CMK (cell line): ENCODE measurements at places on chromosomes 12 and 14.

DNA sequence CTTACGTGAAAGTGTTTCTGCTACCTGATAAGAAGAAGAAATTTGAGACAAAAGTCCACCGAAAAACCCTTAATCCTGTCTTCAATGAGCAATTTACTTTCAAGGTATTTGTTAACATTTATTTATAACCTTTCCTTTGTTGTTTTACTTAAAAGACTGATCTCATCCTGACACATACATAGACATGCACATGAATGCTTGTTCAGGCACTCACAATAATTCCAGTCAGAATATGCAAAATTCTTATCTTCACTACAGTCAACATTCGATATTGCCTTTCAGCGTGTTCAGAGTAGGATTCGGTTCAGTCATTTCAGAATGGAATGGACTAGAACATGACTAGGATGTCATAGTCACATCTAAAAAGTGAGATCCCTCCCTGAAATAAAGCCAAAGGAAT is 394.6 kb downstream of the PAWR start:
- no peak for DNase-seq

DNA sequence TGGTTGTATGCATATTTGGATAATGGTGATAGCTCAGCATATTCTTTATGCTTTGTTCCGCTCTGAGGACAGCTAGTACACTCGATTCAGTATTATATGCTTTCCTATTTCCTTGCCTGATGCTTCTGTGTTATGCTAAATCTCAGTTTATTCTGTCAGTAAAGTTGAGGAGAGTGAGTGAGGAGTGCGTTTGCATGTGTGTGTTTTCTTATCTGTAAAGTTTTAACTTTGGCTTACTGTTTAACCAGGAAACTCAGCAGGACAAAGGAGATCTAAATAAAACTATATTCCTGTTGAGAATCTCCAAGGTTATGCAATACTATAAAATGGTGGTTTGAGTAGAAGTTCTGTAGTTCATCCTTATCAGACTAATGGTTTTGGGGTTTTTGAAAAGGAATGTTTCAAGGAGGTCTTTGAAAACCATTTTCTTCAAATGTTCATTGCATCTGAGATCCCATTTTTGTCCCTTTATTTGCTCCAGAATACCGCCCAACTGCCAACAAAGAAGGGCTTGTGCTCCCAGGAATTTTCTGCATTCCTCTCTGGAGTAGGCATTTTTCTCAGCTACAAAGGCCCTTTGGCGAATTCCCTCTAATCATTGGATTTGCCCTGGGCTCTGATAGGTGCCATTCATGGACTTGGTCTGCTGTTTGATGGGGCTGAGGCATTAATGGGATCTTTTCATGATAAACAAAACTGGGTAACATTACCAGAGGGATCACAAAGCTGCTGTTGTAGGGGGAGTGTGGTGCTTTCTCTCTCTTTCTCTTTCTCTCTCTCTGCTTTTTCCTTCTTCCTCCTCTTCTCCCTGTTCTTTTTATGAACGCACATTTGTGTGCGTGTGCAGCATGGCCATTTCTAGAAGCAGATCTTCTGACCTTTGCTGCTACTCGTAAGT is 71.7 kb downstream of the HMGA2 start:
- no peak for DNase-seq

- DNase-seq = no peak
Measured at GRCh38 chr12:19547271-19547671, 108.0 kb downstream of the AEBP2 start.

- DNase-seq = no peak
Measured at GRCh38 chr14:71645656-71646055, 286.6 kb upstream of the RGS6 start.

GRCh38 chr12:132651444-132652100 is 33.0 kb downstream of the P2RX2 start:
- DNase-seq = no peak

GRCh38 chr12:41026151-41026550 is 162.0 kb upstream of the PDZRN4 start:
- DNase-seq = no peak

- DNase-seq = no peak
Measured at GRCh38 chr14:62847168-62847567, 198.1 kb downstream of the KCNH5 start.

- DNase-seq = no peak
Measured at GRCh38 chr12:560691-561390, 101.1 kb downstream of the B4GALNT3 start.

DNA sequence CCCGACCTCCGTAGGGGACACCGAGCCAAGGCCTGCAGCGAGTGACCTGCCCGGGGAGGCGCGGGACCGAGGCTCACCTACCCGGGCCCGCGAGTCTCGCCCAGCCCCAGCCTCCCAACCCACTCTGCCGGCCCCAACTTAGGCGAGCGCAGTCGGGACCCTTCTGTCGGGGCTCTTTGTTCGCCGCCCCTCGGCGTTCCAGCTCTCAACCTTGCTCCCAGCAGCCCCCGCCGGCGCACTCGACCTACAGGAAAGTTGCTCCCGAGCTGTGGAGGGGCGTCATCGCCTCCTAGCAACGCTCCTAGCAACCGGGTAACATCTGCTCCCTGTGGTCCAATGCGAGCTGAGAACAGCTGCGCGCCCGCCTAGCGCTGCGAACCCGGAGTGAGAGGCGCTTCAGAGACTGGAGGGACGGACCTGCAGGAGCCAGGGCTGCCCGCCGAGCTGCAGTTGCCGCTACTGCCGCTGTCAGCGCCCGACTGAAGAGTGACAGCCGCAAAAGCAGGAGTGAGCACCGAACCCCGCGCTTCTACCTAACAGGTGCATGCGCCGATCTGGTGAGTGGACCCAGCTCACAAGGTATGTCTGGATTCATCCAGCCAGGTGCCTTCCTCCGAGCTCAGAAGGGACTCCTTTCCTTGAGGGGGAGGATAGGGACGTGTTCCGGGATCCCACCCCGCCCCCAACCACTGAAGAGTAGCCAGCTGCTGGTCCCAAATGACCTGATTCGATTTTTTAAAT is 355.0 kb downstream of the SNAPC1 start:
- DNase-seq = no peak

- no peak for DNase-seq
Measured at GRCh38 chr12:76031081-76031413, 529 bp downstream of the PHLDA1 start.

DNA sequence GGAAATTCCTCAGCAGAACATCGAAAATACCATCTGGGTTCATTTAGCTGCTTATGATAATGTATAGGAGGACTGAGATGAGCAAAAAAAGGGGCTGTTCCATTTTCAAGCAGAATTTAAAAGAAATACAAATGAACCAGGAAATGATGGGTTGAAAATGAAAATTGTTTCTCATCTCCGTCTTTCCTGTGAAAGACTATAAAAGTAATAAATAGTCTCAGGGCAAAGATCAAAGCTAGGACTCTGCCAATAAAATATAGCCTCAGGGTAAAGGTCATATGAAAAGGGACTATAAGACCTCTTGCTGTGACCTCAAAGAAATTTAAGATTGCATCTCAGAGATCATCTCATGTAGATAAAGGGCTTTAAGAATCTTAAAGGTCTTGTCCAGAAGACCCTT is 478.0 kb downstream of the BTG1 start:
- no peak for DNase-seq
